ENCODE measurements at places on chromosomes 2 and 18.

DNA sequence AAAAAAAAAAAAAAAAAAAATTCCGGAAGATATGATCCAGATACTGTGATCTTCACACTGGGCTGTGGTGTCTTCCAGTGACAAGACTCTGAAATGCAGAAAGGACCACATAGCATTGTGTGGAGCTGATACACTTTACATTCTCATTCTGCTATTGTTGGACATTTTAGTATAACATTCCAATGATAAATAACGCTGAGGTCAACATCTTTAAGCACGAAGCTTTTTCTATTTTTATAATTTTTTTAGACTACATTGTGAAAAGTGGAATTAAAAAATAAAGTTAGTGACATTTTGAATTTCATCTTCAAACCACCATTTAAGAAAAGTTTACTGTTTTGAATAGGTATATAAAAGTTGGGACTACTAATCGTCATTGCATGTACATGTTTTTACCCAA lies 62.7 kb downstream of the CDCA7 start:
- DNase-seq, result no peak

GRCh38 chr2:73077424-73077795 lies 5.9 kb upstream of the SFXN5 start:
- DNase-seq, result no peak

GRCh38 chr2:73235315-73236028 lies 1.4 kb downstream of the CCT7 start:
- DNase-seq, result no peak

DNA sequence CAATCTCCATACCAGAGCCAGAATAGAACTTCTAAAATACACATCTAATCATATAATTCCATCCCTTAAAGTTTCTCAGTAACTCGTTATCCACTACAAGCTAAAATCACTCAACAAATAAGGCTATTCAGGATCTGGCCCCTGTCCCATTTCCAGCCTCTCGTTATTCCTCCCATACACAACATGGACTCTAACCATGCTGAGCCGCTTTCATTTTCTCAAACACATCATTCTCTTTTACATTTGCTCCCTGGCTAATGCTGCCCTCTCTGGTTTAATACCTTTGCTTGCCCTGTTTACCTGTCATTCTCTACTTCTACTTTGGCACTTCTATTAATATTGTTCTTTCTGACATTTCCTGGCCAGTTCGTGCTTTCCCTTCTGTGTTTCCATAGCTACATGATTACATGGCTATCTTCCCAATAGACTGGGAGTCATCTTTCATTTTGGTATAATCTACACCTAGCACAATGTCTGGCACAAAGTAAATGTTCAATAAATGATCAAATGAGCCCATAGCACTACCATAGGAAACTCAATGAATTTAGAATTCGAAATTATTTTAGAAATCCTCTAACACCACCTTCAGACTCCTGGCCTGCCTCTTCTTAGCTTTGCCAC lies 163.6 kb upstream of the VRK2 start:
- DNase-seq, result no peak

- DNase-seq, result no peak
Measured at GRCh38 chr2:170161516-170162270, 16.3 kb upstream of the MYO3B start.

GRCh38 chr2:231693956-231694355 lies 14.4 kb upstream of the PTMA start:
- no peak for DNase-seq

GRCh38 chr2:143513081-143513480 lies 383.9 kb downstream of the ARHGAP15 start:
- peak; percentile 52 for DNase-seq

DNA sequence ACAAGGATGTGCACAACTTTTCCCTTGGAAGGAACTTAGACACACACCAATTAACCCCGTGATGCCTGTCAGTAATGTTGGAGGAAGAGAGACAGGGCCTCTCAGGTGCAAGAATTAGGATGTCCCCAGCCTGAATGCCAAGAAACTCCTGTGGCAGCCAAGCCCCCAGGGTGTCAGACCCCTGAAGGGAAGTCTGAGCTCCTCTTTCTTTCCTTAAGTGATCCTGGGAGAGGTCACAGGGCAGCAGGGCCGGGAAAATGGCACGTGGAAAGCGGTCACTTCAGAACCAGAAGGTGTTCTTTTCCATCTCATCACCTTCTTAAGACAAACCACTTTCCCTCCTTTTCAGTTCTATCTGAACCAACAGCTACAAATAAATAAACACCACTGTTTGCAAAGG lies 185.9 kb downstream of the ANAPC1 start:
- no peak for DNase-seq

GRCh38 chr2:9646196-9647030 lies 15.6 kb upstream of the YWHAQ start:
- no peak for DNase-seq

DNA sequence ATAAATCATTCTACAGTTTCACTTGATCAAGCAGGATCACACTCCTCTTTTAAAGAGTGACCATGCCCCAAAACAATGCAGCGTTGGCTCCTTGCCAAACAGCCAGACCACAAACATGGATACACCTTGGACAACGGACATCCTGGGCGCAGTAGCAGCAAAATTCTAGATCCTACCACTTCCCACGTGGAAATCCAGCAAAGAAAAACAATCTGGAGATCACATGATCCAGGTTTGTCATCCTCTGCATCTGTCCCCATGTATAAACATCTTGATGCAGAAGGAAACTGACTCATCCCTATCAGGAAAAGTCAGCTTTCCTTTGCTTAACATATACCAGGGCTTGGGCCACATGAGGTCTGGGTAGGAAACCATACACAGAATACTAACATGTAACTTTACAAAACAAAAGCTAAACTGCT lies 53.1 kb downstream of the ZNF521 start:
- DNase-seq, result peak; percentile 78

- no peak for DNase-seq
Measured at GRCh38 chr2:126935774-126936173, 37.1 kb downstream of the TEX51 start.

DNA sequence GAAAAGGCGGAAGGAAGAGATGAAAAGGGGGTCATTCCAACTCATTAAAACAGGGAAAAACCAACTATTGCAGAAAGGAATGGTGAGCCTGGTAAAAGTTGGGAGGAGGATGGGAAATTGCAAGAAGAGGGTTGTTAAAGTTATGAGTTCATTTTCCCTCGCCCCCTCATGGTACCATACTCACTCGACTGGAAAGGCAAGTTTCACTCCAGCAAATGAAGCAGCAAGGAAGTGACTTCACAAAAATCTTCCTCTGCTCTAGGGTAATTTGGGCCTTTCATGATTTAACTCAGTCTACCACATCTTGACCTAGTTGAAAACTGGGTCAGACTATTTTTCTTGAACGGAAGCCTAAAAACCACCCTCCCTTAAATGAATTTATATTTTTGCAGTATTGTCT lies 22.8 kb upstream of the DAW1 start:
- DNase-seq, result no peak

Data from suppressor macrophage treated with lipopolysaccharide for 1 hour (primary cell).